ENCODE measurements at places on chromosomes 13 and 19.

DNA sequence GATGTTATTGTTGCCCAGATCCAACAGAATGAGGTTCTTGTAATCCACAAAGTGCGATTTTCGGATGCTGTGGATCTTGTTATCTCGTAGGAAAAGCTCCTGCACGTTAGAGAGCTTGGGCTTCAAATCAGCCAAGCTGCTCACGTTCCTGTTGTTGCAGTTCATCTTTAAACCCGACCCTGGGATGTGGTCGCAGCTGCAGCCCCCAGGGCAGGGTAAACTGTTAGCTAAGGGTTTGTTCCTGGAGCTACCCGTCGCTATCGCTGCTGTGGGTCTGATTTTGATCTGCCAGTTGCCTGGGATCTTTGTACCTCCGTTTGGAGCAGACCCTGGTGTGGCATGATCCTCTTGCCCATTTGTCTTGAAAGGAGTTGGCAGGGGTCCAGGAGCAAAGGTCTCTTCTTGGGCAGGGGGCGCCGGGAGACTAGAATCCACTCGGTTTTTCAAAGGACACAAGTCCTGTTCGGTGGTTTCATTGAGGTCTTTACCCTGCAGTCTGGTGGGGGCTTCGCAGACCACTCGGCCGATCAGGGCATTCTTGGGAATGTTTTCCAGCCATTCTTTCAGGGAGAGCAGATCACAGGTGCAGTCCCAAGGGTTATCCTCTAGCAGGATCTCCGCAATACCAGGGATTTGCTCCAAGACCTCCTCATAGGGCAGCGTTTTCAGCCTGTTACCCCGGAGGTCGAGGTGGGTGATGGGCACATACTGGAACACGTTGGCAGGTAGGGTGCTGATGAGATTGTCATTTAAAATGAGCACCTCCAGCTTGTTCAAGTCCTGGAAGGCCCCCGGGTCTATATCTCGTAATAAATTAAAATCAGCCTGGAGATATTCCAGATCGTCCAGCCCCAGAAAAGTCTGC lies 1.8 kb downstream of the SLITRK1 start:
- no peak for DNase-seq

DNA sequence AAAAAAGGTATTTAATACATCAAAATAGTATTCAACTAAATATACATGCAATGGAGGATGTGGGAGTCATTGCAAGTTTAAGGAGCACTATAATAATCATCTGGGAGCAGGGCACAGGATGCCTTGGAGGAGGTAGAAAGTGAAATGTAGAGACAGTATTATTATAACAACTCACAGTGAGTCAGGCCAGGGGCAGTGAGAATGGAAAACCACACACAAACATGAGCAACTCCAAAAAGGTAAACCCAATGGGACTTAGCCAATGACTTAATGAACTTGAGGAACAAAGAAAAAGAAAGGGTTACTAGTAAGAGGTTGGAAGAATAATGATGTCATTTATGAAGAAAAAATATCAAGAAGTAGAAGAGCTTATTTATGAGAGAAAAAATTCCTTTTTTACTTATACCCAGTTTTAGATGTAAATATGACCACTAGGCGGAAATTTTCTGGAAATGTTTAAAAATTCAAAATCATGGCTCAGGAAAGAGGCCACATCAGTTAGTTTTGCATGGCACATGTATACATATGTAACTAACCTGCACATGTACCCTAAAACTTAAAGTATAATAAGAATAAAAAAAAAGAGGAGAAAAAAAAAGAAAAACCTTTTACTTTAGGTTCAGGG lies 389.3 kb downstream of the SUCLA2 start:
- DNase-seq = no peak

- DNase-seq = no peak
Observed at GRCh38 chr13:41851351-41851750, 109.6 kb downstream of the VWA8 start.

DNA sequence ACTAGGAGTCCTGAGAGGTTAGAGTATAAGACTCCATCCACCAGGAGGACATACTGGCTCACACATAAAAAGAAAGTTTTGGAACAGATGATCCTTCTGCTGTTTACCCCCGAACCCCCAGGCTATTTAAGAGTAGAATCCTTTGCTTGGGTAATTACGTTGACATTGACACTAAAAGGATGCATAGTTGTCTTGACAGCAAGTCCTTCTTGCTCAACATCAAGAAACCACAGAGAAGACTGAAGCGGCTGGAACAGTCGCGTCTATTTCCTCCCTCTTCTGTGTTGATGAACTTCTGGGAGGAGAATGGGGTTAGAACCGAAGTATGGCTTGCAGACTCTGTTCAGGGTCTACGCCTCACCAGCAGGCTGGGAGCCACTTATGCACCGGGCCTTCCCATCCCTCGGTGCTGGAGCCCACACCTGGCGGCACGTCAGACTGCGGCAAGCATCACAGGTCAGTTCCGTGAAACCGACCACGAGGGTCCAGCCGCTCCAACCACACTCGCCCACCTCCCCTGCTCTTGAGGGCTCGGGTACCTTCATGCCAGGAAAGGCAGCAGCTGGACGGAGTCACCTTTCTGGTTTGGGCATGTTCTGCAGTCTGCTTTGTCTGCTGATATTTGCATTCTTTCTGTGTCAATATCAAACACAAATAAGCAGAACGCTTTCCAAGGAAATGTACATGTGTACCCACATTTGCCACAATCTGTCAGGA lies 42.4 kb upstream of the RANBP3 start:
- peak; percentile 89 for DNase-seq

- peak; percentile 91 for DNase-seq
Observed at GRCh38 chr13:91406619-91407018, 8.2 kb downstream of the GPC5 start.

- DNase-seq = no peak
Observed at GRCh38 chr13:78625384-78625783, 22.0 kb upstream of the POU4F1 start.

GRCh38 chr13:111861766-111862366 lies 205.1 kb upstream of the SOX1 start:
- DNase-seq = no peak

GRCh38 chr13:38763446-38764381 lies 76.8 kb downstream of the FREM2 start:
- peak; percentile 83 for DNase-seq

- DNase-seq = peak; percentile 93
Observed at GRCh38 chr19:45882652-45883585, 3.0 kb downstream of the IRF2BP1 start.

- peak; percentile 60 for DNase-seq
Observed at GRCh38 chr19:11130824-11131455, 24.6 kb downstream of the SPC24 start.

Measured in NCI-H146 (cell line).